Activated T-helper 1 cell treated with anti-CD3 and anti-CD28 coated beads, Interleukin-12 subunit alpha, Interleukin-12 subunit beta, Interleukin-2, Interleukin-4 antibody, amounts not matched to agents 30 ng/mL and 10 ng/mL and 1 ng/mL, durations not matched to agents 14 hours and 24 hours and 36 hours (primary cell): ENCODE measurements at places on chromosomes 16 and 17. TPM values are rescaled to one million over a fixed set of nuclear protein-coding genes. Genes with fewer than 3 reads are reported as not detected.

Gene GPR139
- not detected in 2 replicates for total RNA-seq

Gene ATP1B2
- 0.54 TPM in 2 replicates for total RNA-seq

Gene MSLN
- total RNA-seq, result not detected in 2 replicates

Gene GRIN2A
- not detected in 2 replicates for total RNA-seq

Gene GPRC5B
- not detected in 2 replicates for total RNA-seq

Gene ABAT
- total RNA-seq, result 7.3 and 7.7 TPM in 2 replicates

Gene MYH11
- total RNA-seq, result not detected in 2 replicates

Gene CLEC18B
- 0.60 TPM in 1 of 2 replicates, not detected in the other for total RNA-seq

Gene TAT
- not detected in 2 replicates for total RNA-seq

Gene TEKT5
- total RNA-seq, result not detected in 2 replicates

Gene TEKT1
- not detected in 2 replicates for total RNA-seq

GRCh38 chr16:74169687-74170376 lies 126.8 kb upstream of the PSMD7 start:
- DNase-seq, result no peak

DNA sequence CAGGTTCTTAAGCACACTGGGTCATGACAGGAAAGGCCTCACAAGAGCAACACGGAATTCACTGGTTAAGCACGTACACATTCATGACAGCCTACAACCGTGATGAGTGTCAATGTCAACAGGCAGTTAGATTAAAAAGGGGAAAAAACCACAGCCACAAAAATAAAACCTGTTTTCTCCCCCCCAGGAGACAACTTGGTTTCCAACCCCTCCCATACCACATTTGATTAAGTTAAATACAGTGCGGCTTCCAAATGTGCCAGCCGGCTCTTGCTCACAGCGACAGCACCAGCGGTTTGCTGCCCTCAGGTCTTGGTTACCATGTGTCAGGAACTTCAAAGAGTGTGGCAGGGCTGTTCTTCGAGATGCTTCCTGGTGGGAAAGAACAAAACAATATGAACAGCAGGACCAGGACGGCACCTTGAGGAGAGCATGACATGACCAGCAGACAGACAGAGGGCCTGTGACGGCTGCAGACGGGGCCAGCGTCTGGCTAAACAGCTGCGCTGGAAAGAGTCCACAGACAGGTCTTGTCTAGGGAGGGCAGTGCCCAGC lies 193.6 kb downstream of the PARN start:
- no peak for DNase-seq

- no peak for DNase-seq
Measured at GRCh38 chr17:19021622-19022083, 17.1 kb upstream of the FAM83G start.

DNA sequence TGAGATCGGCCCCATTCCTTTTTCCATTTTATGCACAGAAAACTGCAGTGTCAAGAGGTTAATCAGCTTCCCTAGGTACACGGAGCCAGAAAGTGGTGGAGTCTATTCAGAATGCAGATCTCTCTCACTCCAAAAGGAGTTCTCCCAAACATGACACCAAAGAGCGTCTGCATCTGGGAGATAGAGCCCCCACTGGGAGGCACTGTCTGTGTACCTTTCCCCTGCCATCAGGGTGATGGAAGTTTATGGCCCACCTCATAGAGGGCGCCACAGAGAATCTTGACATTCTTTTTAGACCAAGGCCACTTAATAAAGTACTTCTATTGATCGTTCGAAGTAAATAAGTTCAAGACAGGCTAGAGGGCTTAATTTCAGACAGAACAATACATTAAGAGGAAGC lies 493.7 kb upstream of the ERCC4 start:
- no peak for DNase-seq

DNA sequence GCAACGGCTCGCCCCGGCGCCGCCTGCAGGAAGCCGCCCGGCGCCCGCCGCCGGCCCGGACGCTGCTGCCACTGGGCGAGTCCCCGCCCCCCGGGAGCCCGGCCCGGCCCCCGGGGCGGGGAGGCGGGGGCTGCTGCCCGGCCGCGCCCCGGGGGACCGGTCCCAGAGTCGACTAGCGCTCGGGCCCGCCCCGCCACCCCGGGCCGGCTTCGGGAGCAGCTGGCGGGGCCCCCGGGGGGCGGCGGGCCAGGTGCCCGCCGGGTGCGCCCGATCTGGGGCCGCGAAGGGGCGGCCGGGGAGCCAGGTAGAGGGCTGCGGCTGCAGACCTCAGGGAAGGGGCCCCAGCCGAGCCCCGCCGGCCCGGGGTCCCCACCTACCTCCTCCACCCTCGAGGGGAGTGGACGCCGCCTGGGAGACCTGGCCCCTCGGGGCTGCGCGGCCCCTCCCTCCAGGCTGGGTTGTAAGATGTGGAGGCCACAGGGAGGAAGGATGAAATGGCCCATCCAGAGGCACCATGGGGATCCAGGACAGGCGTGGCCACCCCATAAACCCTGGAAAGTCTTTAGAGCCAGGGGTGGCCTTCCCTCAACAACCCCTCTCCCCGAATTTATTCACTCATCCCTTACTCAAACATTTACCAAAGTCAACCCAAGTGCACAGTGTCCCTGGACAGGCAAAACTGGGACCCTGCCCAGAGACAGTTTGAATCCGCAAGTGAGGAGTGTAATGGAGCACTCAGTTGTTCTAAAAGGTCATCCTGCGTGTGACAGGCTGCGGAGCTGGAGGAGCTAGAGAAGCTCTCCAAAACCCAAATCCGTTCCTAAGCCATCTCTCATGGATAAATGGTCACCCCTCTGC lies at the start of gene CDYL2:
Gene CDYL2 (minus strand): TSS at position 73 of the 858 bp plus-strand sequence. CDS start 425 bp downstream, outside the sequence.
- DNase-seq, result peak; percentile 69

DNA sequence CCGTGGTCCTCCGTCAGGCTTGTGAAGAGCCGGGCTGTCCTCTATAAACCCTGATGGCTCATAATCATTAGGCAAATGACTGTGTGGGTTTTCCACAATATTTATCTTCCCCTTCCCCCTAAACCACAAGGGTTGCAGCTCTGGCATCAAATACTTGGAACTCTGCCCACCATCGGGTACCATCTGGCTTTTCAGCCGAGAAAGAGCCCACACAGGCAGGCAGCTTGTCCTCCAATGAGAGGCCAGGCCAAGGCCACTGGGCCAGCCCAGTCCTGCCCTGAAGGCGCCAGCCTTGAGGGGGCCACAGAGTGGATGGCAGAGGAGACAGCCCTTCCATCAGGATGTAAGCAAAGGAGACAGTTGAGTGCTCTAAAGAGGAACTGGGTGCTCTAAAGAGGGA lies 31.8 kb upstream of the NAT9 start:
- DNase-seq, result no peak

GRCh38 chr17:27591986-27592385 lies 39.0 kb upstream of the LGALS9 start:
- no peak for DNase-seq

DNA sequence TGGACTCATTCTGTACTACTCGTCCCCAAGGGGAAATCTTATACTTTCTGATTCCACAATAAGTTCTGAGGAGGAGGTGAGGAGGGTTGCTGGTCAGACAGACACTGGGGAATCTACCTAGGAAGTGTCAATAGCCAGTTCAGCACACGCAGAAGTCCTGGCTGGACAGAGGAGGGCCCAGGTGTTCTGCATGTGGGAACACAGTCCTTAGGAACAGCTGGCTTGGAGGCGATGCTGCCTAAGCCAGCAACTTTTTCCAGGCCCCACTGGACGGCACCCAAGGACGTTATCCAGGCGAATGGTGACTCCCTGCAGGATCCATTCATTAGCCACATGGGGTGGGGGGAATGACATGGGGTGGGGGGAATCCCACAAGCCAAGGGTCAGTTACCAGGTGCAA lies 29.9 kb upstream of the WFIKKN2 start:
- no peak for DNase-seq

DNA sequence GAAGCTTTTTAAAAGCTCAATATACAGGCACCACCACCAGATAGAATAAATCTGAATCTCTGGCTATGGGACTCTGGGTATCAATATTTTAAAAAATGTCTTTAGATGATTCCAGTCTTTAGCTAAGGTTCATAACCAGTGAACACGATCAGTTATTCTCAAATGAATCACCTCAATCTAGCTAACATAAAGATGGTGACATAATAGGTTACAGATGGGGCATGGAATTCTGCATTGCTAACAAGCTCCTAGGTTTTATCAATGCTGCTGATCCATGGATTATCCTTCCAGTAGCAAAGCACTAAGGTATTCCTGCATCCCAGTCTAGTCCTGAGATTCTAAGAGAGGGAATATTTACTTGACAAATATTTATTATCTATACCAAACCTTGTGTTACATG lies 415.5 kb upstream of the CDH11 start:
- no peak for DNase-seq

DNA sequence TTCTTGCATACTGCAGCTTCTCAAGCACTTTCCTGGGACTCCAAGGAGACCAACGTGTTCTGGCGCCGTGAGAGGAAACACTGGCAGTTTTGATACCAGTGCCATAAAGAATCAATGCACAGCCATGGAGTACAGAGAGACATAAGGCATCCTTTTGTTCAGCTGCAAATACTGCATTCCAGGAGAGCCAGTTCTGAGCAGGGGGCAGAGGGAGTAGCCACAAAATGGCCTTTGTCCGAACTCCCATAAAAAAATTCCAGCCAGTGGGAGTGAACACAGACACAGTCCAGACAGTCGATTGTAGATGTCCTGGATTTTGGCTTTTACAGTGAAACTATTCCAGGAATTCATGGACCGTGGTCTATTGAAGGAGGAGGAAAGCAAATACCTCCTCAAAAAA lies 36.2 kb upstream of the TEKT3 start:
- DNase-seq, result no peak

DNA sequence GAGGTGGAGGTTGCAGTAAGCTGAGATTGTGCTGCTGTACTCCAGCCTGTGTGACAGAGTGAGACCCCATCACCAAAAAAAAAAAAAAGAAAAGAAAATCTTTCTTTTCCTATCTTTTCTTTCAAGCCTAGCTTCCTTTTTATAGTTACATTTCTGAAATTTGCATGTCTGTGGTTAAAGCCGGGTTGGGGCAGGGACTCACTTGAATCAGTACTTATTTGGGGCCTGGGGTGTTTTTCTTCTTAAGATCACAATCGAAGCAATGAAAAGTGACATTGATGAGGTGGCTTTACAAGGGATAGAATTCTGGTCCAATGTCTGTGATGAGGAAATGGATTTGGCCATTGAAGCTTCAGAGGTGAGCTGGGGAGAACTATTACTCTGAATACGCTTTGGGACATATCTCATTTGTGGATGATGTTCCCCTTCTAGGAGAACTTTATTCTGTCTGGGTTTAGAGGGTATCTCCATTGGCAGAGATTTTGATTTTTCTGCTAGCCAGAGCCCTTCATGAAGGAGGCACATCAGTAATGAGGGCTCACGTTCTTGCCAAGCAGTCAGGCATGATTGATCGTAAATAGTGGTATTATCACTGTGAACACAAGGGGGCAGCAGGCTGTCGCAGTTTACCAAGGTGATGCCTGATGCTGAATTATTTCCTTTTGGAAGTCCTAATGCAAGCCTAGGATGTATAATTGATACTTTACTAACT lies 14.3 kb downstream of the KPNB1 start:
- DNase-seq, result peak; percentile 43

DNA sequence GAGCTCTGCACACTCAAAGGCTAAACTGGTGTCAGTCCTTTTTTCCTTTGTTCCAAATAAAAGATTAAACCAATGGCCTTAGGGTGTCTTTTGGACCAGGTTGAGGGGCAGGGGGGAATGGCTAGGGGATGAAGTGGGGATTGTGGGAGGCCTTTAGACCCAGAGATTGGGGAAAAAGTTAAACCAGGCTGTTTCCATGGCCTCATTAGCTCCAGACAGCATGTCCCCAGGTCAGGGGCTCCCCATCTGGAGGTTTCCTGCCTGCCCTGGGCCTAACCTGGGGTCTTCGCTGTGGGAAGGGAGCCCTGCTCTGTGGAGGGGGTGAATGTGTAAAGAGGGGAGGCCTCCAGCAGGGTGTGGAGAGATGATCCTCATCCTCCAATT lies 10.3 kb downstream of the FKBP10 start:
- no peak for DNase-seq

DNA sequence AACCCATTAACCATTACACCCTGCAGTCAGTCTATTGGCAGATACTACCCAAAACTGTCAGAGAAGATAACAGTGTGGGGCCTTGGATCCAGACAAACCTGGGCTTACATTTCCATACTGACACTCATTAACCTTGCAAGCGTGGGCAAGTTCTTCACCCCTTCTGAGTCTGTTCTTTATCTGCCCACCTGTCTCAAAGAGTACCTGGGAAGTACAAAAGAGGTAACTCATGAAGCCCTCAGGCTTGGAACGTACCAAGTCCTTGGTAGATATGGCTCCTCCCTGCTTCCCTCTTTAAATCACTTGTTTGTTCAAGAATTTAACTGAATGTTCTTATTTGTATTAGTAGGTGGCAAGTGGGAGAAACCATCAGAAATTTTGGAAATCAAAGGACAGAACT lies 2.5 kb upstream of the IGSF6 start:
- no peak for DNase-seq

DNA sequence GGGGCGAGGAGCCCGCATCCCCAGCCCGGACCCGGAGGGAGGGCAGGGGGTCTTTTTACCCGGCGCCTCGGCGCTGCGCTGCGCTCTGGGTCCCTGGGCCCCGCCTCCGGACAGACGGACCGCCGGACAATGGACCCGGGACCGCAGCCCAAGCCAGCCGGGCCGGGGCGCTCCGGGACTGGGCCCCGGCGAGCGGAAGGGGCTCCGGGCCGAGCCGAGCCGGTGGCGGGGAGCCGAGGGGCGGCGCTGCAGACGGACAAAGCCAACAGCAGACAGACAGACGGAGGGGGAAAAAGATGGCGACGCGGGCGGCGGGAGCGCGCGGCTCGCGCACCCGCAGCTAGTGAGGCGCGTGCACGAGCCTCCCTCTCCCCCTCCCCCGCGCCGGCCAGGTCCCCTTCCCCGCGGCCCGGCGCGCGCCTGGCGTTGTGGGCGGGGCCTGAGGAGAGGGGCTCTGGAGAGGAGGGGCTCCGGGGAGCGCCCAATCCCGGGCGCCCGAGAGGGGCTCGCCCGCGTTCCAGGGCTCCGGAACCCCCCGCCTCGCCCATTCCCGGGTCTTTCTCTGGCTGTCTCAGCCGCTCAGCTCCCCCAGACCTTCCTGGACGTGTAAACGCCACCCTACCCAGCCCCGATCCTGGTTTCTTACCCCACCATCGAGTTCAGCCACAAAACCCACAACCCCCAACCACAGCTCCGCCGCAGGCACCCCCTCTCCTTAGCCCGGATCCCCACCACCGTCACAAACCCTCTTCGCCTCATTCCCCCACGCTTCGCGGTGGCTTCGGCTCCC lies at the start of gene ZNF821:
Gene ZNF821 (minus strand): TSS at position 334 of the 790 bp plus-strand sequence. CDS start 4,236 bp downstream, outside the sequence.
- DNase-seq, result peak; percentile 61

GRCh38 chr16:21598701-21599121 lies 666 bp upstream of the METTL9 start:
- DNase-seq, result no peak

GRCh38 chr17:81277421-81277820 lies 17.7 kb downstream of the SLC38A10 start:
- DNase-seq, result no peak
